Activated CD4-positive, alpha-beta T cell treated with anti-CD3 and anti-CD28 coated beads, Interleukin-10, Interleukin-2, amounts not matched to agents 100 ng/mL and 50 ng/mL, durations not matched to agents 16 hours and 8 hours (primary cell): ENCODE measurements at places on chromosomes 4 and X.

GRCh38 chr4:91984466-91984865, 319.3 kb upstream of the GRID2 start:
- DNase-seq: no peak

DNA sequence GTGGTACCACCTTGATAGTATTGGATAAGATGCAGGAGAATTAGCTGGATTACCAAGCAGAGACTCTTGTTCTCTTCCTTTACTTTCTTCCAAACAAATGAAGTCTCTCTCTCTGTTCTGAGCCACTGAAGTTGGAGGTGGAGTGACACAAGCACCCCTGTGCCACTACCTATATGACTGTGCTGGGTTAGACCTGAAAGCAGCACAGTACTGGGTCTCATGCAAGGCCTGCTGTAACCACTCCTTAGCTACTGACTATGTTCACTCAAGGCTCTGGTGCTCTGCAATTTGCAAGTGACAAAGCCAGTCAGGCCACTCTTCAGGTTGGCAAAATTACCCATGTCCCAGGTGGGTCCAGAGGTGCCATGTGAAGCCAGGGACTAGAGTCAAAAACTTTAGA, 389.6 kb upstream of the MAOA start:
- peak; percentile 14 for DNase-seq

GRCh38 chr4:139866276-139866962, 200.8 kb downstream of the MGST2 start:
- DNase-seq: no peak

DNA sequence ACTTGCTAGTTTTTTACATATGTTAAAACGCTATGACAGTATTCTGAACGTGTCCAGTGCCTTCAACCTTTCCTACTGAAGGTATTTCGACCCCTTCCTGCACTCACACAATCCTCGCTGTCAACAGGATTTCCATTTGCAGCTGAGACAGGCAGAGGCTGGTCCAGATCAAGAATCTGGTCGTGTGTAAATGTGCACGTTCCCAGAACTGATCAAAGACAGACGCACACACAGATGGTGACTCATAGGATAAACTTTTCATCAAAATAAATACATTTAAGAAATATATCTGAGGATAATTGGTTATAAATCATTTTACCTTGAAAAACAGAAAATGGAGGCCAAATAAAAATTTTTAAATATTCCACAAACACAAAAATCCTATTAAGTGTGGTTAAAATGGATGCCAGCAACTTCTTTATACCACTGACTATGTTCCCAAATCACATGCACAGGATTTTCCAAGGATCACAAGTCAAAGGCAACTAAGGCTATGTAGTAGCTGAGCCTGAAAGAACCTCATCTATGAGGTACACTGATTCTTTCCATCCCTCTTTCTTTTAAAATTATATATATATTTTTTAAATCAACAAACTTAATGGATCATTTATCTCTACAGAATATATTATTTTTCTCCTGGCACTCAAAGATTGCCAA, 85.9 kb downstream of the RNF150 start:
- no peak for DNase-seq
